Renal cortical epithelial cell (primary cell): ENCODE measurements at places on chromosomes 12 and 14.

DNA sequence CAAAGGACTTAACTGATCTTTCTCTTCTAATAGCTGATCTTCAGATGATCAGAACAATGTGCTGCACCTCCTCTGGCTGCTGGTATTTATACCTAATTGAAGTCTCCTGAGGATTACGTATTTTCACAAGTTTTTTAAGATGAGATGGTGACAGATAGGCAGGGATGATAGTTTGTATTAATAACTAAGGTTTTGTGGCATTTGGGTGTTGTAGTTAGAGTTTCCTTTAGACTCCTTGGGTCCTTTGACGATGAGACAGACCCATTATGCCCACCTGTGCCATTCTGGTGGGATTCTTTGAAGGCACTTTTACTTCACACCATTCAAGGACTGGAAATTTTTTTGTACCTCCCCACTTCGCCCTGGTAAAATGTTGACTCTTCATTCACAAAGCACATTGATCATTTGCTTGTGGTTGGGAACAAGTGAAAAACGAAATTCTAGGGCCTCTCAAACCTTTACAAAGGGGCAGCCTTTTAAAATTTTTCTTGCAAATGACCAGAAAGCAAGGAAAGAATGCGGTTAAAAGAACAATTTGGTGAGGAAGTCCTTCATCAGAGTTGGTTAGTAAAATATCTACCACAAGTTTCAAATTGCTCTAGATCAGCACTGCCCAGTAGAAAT lies at the start of gene IFNG:
Gene IFNG (minus strand): TSS at position 60 of the 624 bp plus-strand sequence. CDS start 125 bp downstream, outside the sequence.
- DNase-seq: no peak

DNA sequence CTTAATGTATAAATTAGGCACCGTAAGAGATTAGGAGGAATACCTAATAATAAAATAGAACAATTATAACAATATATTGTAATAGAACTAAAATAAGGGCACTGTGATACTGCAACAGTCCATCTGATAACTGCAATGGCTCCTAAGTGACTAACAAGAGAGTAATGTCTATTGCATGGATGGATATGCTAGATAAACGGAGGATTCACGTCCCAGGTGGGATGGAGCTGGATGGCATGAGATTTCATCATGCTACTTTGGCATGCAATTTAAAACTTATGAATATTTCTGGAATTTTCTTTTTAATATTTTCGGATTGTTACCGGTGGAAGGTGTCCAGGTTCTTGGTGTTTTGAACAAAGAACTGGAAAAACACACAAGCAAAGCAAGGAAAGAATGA lies 2.2 kb upstream of the TMEM19 start:
- DNase-seq: no peak

DNA sequence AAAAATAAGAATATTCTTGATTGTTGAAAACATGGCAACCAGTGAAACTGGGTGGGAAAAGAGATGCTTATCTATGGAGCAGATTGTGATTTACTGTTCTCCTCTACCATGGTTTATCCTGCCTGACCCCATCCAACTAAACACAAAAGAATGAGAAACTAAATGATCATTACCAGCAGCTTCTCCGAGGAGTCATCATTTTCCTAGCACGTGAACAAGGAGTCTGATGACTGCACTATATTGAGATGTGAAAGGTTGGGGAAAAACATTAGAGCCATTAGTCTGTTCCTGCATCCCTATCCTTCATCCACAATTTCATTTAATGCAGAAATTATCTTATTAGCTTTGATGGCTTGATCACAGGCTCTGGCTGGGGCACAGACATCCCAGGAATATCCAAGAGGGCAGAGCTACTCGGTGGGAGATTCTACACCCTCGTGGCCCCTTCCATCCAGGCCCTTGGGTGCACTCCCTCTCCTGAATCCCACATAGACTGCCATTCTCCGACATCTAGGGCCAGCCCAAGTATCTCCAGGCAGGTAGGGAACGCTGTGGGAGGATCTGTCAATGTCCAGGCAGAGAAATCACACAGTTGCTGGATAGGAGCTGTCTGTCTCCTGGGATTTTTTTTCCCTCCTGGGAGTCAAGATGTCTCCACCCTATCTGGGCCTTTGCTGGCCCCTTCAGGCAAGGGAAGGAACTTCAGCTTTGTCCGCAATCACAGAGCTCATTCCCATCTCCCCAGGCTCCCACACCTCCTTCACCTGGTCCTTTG lies 43.3 kb upstream of the DHRS4 start:
- DNase-seq: peak; percentile 38

DNA sequence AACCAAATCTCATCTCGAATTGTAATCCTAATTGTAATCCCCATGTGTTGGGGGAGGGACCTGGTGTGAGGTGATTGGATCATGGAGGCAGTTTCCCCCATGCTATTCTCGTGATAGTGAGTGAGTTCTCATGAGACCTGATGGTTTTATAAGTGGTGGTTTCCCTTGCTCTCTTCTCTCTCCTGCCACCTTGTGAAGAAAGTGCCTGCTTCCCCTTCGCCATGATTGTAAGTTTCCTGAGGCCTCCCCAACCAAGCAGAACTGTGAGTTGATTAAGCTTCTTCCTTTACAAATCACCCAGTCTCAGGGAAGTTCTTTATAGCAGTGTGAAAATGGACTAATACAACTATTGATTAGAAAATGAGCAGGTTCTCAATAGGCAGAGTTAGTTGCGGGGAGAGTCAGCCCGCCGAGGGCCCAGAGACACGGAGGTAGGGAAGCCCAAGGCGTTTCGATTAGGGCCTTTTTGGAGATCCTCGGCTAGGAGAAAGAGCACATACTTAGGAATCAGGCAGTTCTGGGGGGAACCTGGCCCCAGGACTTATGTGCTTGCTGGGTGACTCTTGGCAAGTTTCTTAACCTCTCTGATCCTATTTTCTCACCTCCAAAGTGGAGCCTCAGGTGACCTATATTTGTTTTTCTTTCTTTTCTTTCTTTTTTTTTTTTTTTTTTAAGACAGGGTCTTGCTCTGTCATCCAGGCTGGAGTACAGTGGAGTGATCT lies 65.7 kb downstream of the MVK start:
- DNase-seq: no peak

DNA sequence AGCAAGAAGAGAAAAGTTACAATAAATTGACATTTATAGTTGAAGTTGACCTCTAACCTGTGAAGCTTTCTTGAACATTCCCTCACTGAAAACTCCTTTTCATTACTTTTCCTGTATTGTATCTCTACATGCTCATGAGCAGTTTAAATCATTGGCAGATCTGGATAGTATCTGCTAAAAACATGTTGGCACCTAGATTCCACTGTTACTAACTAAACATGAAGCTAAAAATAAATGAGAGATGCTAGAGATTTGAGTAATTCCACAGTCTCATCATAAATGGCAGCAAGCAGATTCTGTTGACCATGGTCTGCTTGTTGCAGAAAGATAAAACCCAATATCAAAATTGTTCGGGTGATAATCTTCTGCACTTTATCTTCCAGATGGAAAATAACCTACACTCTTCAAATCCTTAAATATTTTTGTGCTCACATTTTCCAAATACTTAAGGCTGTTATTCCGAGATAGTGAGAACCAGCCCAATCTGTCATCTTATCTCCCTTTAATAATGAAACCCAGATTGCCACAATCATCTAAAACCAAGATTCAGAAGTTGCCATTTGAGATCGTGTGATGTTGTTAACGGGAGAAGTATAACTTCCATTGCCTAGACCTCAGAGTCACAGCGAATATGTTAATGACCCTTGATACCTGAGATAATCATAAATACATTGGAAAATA lies 171.0 kb upstream of the DAAM1 start:
- DNase-seq: no peak

GRCh38 chr14:101534198-101534597 lies 27.1 kb upstream of the DIO3 start:
- no peak for DNase-seq

- peak; percentile 36 for DNase-seq
Measured at GRCh38 chr14:90426663-90427062, 29.8 kb downstream of the CALM1 start.

- DNase-seq: no peak
Measured at GRCh38 chr12:123254853-123255446, 16.7 kb downstream of the CDK2AP1 start.

DNA sequence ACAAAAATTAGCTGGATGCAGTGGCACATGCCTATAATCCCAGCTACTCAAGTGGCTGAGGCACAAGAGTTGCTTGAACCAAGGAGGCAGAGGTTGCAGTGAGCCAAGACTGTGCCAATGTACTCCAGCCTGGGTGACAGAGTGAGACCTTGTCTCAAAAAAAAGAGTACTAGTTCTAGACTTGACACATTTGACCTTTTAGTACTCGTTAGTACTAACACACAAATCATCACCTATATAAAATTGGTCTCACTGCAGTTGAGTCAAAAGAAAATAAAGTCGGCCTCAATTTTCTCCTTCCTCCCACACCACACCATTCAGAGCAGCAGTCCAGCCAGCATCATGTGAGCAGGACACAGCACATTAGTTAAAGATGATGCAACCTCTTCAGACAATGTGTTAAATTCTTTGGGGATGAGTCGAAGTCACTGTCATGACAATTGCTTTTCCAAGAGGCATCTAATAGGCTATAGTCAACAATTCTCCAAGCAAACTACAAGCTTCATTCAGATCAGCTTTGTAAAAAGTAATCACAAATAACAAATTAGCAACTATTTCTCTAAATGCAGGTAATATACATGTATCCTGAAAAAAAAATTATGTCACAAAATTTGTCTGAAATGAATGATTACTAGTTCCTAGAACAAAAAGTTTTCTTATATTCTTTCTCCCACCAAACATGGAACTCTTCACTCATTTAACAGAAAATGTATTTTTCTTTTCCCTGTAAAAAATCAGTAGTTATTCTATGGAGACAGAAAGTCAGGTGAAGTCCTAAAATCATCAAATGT lies 55.6 kb downstream of the CLIP1 start:
- DNase-seq: peak; percentile 97

GRCh38 chr12:39441963-39442830 lies 723 bp downstream of the KIF21A start:
- DNase-seq: peak; percentile 70

- peak; percentile 85 for DNase-seq
Measured at GRCh38 chr12:92927436-92928281, 1.4 kb downstream of the EEA1 start.
